ENCODE measurements at places on chromosomes 5 and 9.

GRCh38 chr5:122607818-122608217 is 167.1 kb upstream of the SNX2 start:
- no peak for DNase-seq

DNA sequence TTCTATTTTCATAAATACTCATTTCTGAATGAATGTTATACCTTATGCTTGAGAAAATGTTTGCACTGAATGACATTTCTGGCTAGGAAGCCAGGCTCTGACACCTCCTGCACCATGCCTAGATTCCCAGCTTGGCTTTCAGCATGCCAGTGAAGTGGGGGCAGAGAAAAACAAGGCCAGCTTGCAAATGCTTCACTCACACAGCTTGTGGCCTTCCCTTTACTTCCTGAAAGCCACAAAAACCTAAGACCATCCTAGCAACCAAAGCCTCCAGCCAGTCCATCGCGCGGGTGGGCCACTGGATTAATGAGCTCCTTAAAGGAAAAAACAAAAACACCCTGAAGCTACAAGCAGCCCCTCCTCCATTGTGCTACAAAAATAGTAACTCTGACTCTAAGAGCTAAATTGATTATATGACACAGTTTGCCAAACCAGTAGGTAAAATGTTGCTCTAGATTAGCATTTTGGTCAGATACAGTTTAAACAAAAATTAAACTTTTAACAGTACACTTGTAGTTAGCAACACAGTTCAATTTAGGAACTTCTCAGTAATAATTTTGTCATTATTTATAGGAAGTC is 159.9 kb downstream of the TSSK1B start:
- no peak for DNase-seq

DNA sequence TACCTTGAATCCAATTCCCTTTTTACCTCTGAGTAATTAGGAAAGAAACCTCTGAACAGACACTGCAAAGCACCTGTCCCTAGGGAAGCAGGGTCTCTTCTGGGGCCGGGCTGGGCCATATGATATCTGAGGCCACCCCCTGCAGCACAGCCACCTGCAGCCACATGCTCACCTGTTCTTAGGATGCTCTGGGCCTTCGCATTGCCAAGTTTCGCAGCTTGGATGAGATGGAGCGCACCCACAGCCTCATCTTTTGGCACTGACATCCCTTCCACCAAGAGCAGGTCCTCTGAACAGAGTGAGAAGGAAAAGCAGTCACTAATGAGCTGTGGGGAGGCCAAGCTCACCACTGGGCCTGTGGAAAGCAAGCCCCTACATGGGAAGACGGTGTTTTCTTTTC is 27.3 kb downstream of the CLTA start:
- no peak for DNase-seq

- DNase-seq: no peak
These were observed 197.9 kb downstream of the CFAP90 start for GRCh38 chr5:7653046-7653445.

DNA sequence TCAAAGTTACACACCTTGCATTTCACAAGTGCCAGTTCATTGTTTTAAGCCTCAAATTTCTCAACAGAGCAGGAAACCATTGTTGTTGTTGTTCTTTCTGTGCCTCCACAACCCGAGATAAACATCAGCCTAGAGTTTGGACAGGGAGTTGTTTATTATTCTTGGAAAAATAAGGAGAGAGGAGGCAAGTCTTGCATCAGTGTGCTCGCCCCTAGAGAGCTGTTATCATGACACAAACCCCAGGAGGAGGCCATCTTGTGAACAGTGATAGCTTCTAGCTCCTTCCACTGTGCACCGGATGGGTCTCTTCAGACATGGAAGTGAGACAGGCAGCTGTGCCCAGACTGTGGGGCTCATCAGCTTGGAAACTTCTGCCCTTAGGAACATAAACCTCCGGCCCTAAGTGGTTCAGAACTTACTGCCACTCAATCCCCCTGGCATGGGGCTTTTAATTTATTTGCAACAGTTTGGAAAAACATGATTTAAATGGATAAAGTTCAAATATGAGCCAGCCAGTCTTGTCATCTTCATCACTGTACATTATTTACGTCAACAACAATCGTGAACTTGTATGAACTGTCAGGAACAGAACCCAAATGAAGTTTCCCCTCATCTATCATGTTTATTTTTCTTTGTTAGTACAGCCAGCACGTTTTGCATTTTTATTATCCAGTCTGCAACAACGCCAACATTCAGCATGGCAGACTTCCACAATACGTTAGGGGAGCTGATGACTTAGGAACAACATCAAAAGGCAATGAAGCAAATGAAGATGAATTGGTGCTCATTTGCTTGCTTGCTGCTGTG is 181.7 kb upstream of the S1PR3 start:
- DNase-seq: peak; percentile 39

DNA sequence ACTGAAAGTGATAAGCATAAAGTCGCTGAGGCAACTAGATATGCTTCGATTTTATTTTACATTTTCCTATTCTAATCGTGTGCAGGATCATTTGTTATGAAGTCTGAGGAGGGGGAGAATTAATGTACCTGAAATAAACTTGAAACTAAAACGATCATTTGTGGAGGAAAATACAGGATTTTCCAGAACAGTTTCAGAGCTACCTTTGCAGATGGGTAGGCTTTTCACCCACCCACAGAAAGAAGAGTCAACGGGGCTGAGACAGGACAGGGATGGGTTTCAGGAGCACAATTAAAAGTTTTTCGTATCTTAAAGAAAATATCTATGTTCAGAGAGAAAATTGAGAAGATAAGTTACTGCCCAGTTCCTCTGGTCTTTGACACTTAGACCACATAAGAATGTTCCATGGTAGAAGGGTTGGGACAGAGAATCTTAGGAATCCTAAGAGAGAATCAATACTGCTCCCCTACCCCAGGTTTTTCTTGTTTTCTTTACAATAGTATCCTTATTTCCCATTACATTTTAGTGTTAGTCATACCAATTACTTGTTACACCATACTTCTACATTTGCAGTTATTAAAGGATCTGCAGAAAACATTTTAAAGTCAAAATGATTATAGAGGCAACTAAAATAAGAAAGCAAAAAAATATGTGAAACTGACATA is 211.4 kb downstream of the DEPDC1B start:
- DNase-seq: no peak

GRCh38 chr9:126295082-126295477 is 31.5 kb upstream of the MVB12B start:
- no peak for DNase-seq

DNA sequence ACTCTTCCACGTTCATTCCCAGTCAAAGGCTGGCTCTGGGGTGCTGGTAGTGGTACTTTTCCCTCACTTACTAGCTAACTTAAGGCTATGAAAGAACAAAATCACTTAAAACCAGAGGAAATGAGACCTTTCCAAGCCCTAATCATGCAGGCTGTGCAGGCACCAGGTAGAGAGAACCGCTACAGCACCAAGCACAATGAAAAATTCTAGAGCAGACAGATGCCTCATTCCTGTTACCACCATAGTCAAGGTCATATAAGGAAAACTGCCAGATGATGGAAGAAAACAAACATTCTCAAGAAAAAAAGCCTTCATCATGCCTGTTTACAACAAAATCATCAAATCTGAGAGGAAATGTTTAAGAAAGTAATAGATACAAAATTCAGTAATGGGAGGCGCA is 374.4 kb upstream of the PDE4D start:
- DNase-seq: no peak

DNA sequence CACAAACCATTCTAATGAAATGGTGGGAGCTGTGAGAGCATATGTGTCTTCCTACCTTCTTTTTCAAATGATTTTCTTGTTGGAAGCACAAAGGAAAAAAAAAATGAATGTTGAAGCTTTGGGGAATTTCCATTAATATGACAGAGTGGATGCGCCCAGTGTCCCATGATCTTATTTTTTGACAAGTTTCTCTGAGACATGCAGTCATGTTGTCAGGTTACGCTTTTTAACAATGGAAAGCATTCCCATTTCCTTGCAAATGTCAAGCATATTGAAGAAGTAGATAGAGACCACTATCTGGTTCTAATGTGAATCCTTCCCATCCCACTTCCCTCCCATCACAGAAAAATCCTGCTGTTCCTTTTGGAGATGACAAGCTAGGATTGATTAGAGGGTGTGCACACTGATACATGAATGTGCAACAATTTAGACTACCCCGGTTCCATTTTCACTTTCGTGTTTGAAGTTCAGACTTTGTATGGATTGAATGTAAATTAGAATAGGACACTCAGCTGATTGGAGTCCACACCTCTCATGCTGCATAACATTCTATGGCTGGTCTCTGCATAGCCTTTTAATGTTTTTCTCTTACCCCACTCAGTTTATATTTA is 919.4 kb downstream of the TLE4 start:
- no peak for DNase-seq

DNA sequence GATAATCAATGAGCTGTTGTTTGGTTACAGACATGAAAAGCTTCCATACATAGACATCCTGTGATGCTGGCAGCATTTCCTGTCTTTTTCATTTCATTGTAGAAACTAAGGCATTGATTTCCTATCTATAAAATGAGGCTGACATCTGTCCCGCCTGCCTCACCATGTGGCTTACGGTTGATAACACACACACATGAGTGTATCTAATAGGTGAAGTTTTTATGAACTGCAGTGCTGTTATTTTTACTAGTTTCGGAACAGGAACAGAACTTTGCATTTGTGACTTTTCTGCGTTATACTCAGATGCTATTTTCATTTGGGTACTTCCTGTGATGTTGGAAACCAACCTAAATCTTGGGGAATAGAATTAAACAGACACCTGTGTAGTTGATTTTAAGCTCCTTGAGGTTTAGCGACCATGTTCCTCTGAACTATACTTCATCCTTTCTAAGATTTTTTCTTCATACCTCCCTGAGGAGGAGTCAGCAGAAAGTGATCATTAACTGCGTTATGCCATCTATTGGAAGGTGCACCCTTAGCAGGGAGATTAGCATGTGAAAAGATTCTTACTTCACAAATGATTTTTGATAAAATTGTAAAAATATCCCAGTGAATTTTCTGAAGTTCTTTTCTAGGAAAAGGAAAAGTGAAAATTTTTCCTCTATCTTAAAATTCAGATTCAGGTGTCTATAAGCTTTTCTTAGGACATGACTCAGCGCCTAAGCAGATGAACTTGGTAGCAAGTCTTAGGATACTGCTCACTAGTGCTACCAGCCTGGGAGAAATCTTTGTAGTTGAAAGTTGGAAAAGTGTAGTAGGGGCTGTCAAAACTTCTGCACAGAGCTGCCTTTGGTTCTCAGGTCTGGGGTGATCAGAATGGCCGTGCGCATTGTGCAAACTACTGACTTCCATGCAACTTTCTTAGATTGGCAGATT is 134.5 kb downstream of the TRIO start:
- no peak for DNase-seq

DNA sequence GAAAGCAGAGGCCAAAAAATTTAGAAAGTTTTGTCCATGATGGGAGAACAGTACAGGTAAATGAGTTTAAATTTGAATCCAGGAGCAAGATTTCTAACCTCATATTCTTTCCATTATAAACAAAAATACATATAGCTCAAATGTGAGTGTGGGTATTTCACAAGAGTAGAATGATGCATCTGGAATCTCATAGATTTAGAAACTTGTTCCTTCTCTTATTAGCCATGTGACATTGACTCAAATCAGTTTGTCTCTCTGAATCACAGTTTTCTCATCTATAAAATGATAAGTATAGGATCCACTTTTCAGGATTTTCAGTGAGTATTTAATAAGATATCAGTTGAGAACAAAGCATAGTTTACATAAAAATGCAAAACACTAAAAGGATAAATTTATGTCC is 436.3 kb upstream of the PAPPA start:
- DNase-seq: peak; percentile 59

- DNase-seq: no peak
These were observed 154.7 kb downstream of the NXNL2 start for GRCh38 chr9:88689509-88690298.

DNA sequence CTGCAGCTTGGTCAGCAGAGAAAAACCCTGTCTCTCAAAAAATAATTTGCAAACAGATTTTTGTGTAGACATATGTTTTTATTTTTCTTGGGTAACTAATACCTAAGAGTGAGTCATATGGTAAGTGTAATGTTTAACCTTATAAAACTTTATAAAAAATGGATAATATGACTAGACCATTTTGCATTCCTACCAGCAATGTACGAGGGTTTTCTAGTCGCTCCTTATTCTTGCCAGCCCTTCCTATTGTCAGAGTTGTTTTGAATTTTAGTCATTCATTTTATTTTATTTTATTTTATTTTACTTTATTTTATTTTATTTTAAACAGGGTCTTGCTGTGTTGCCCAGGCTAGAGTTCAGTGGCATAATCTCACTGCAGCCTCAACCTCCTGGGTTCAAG is 37.8 kb downstream of the RABGAP1 start:
- DNase-seq: peak; percentile 13

GRCh38 chr5:75214409-75214808 is 22.3 kb downstream of the ANKRD31 start:
- DNase-seq: no peak

GRCh38 chr5:116354699-116355098 is 219.9 kb downstream of the SEMA6A start:
- no peak for DNase-seq

- DNase-seq: peak; percentile 96
These were observed 11.9 kb downstream of the EEIG1 start for GRCh38 chr9:127968700-127969383.

- DNase-seq: no peak
These were observed 24.4 kb upstream of the GLDC start for GRCh38 chr9:6669881-6670280.

- peak; percentile 77 for DNase-seq
These were observed 191.5 kb downstream of the FBXL7 start for GRCh38 chr5:15691521-15691920.

DNA sequence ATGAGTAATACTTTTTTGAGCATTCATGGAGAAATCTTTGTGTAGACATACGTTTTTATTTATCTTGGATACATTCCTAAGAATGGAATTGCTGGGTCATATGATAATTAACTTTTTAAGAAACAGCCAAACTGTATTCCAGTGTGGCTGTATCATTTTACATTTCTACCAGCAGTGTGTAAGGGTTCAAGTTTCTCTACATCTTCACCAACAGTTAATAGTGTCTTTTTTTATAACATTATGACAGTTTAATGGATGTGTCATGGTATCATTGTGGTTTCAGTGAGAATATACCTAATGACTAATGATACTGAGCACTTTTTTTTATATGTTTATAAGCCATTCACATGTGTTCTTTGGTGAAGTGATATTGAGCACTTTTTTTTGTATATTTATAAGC is 52.4 kb downstream of the NIPBL start:
- DNase-seq: peak; percentile 69

DNA sequence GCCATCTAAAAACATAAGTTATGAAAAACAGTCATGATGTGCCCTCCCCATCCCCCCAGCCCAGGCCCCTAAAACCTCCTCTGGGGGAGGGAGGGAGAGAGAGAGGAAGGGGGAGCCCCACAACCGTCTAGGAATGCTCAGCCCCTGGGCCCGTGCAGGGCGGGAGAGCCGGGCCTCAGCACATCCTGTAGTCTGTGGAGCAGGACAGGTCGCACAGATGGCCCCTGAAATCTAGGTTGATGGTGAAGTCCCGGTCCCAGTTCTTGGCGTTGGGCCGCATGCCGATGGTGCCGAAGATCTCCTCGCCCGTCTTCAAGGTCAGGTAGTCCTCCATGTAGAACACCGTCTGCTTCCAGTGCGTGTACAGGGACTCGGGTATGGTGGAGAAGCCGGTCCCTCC is 38.1 kb downstream of the RAB24 start:
- no peak for DNase-seq

Data from foreskin fibroblast (primary cell).